Muscle of arm (tissue), 14 donors: ENCODE measurements at places on chromosomes 2 and 18. TPM values are rescaled to one million over a fixed set of nuclear protein-coding genes. Genes with fewer than 3 reads are reported as not detected.

DNA sequence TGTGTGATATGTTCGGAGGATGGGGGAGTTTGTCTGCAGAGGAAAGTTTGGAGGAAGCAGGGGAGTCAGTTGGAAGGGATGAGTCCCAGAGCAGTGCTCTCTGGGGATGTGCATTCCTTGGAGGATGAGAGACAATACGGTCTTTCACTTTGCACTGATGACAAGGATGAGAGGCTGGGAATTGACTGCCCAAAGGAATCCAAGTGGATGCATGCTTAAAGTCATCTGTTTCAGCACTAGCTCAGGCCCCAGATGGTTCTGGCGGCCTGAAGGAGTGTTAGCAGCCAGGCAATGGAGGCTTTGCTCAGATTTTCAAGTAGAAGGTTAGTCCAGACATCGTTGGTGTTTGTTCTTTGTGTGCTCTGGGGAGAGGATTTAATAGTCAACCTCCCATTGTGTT is 100.2 kb downstream of the CRIM1 start:
- DNase-seq = no peak

DNA sequence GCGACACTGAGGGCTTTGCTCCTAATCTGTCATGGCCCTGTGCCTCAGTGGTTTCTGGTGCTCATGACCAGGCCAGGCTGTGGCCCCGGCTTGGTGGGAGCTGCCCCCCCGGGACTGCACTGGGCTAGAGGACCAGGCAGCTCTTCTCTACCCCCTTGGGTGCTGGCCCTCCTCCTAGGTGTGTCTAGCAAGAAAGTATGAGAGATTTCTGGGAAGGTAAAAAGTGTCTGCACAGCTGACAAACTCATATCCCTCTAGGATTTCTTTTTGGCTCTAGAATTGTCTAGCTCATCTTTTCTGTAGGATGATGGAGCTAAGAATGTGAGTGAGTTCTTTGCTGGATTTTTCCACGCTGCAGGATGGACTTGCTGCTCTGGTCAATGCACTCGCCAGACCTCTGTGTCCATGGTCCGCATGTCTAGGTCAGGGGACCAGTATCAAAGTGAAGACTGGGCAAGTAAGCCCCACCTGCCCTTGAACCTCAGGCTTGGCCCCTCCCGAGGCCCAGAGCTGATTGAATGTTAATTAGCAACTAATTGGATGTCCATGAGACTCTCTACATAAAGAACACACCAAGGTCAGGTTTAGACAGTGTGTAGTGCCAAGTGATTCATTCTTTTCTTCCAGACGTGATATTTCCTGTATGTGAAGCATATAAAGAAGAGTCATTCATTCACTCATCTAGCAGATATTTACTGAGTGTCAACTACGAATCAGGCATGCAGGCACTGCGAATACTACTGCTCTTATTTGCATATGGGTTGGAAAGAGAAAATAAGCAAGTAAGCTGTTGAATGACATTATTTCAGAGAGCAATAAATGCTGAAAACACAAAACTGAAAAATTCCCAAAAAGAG is 15.6 kb upstream of the PSD4 start:
- DNase-seq = no peak

NOL4 gene
- polyA plus RNA-seq = not detected

- no peak for DNase-seq
Measured at GRCh38 chr2:240401308-240401707, 34.2 kb upstream of the GPC1 start.

DNA sequence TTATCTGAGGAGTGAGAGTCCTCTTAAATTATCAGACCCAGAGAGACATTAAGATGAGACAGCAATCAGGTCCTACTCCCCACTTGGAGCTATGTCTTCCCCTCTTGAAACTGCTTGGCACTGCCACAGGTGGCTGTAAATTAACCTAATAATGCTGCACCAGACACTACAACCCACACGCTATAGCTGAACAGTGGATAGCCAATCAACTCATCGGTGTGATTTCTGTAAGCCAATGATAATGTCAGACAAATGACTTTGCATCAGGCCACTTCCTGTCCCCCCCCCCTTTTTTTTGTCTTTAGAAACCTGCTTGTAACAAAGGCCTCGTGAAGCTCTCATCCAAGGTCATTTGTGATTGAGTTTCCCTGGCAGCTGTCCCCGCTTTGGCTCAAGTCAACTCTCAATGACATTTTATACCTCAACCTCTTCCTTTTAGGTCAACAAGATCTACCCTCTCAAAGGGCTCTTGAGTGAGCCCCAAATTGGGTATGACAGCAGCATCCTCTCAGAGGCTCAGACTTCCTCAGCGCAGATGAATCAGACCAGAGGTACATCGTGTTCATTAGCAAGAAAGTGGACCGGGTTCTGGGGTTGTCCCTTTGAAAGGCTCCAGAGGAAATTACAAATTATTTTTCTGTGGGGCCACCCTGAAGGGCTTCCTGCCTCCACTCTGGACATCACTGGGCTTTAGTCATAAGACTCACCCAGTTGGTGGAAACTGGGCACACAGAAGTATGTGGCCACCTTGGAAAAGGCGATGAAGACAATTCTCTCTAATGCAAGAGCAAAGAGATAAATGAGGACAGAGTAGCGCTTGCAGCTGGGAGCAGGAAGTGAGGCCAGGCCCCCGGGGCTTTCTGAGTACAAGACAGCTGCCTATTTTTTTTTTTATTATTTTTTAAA is 73.6 kb downstream of the COPS8 start:
- DNase-seq = no peak

- DNase-seq = no peak
Measured at GRCh38 chr2:70981866-70982810, 3.7 kb downstream of the ANKRD53 start.

DNA sequence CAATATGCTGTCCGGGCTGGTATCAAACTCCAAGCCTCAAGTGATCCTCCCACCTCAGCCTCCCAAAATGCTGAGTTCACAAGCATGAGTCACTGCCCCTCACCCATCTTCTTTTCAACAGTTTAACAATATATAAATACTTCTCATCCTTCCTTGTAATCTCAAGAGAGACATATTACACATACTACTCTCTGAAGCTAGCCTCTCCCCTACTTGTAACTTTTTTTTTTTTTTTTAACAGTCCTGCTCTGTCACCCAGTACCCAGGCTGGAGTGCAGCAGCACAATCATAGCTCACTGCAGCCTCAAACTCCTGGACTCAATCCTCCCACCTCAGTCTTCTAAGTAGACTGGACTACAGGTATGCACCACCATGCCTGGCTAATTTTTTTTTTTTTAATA is 5.7 kb downstream of the GFPT1 start:
- no peak for DNase-seq
